ENCODE measurements at places on chromosomes 6 and 20.
A peak's percentile ranks its signal among the peaks of the same experiment; 100 is the strongest.

- DNase-seq = peak; percentile 52
Observed at GRCh38 chr6:27502508-27503435, 29.9 kb upstream of the ZNF184 start.

- no peak for DNase-seq
Observed at GRCh38 chr20:4065391-4065844, 50.1 kb upstream of the RNF24 start.

GRCh38 chr6:118895859-118896258 is 1.9 kb downstream of the ASF1A start:
- no peak for DNase-seq

- DNase-seq = no peak
Observed at GRCh38 chr20:51492167-51493092, 50.1 kb downstream of the NFATC2 start.

DNA sequence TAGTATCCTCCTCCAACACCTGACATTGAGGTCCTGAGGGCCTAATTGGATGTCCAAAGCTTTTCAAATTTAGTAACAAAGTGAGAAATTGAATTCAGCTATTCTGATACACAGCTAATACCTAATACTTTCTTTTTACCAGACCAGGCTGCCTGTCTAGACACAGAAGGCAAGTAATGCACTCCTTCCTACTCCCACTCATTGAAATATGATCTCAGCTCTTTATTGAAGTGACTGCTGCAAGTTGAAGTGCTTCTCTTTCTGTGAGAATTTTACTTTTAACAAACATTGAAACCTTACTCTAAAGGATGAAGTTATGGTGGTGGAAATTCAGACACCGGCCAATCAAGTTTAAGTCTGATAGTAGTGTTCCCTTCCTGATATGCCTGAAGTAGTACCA is 90.8 kb upstream of the OGFRL1 start:
- DNase-seq = no peak

- no peak for DNase-seq
Observed at GRCh38 chr6:90149280-90149679, 147.4 kb downstream of the BACH2 start.

GRCh38 chr6:156881687-156882629 is 104.8 kb downstream of the ARID1B start:
- no peak for DNase-seq

- no peak for DNase-seq
Observed at GRCh38 chr6:44661221-44662008, 273.9 kb downstream of the CDC5L start.

DNA sequence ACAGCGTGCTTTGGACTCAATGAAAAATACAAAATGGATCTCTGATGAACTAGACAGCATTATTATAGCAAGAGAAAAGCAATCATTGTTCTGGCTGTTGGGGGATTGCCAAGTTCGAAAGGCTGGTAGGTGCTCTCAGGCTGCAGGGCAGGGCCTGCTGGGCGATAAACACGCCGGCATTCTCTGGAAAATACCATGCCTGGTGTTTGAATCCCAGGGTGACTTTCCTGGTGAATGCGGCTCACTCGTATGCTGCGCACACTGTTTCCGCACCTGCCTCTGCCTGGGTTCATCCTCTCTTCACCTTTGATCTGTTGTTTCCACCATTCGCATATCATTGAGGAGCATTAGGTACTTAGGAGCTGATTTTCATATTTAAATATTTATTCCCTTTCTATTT is 37.4 kb downstream of the GCNT2 start:
- no peak for DNase-seq

DNA sequence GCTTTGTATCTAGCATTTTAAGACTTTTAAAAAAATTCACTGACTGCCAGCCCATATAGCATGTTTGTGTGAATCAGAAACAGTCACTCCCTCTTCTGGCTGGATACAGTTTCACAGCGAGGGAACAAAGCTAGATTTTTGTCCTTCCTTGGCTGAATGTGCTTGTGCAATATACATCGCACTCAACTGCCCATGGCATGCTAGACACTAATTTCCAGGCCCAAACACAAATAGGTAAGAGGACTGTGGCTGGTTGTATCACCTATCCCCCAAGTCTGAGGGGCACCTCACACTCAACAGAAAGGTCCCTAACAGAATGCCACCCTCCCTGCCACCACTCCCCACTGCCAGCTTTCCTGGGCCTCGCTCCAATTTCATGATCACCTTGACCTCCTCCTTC is 16.2 kb upstream of the BLCAP start:
- DNase-seq = no peak

DNA sequence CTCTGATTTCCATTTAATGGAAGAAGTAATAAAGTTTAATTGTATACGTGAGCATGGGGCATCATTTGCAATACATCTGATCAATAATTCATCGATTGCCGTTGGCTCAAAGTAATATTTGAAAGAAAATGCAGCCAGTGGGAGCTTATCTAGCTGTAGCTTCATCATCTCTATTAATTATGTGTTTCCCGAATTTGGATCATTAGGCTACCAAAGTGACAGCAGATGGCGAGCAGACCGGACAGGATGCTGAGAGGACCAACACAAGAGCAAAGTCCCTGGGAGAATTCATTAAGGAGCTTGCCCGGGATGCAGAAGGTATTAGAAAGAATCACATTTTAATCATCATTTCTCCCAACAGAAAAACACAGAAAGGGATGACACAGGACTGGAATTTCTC is 327.1 kb downstream of the ARHGAP18 start:
- no peak for DNase-seq

- DNase-seq = no peak
Observed at GRCh38 chr20:46512943-46513844, at the start of gene ZNF334. TSS of gene ZNF334 (minus strand) at chr20:46513559. CDS start at chr20:46512102, 1,457 bp downstream.

DNA sequence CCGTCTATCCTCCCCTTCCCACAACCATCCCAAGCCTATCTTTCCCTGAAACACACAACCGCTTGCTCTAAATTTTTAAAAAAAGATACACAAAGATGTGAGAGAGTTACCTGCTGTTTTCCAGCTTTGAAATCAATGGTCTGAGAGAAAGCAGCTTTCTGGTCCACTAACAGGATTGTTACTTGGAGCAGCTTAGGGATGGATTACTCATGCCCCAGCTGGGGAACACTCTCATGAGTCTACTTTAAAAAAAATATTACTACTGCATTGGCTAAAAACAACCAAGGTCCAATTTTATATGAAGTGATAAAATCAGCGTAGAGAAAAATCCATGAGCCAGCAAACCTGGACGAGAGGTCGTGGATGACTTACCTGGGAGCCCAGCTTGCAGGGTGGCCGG is 29.6 kb upstream of the FOXC1 start:
- no peak for DNase-seq

- peak; percentile 46 for DNase-seq
Observed at GRCh38 chr6:36986704-36987047, 680 bp upstream of the MTCH1 start.

GRCh38 chr20:13262671-13263360 is 41.7 kb downstream of the ISM1 start:
- DNase-seq = no peak

GRCh38 chr6:36029464-36029863 is 1.9 kb downstream of the MAPK14 start:
- DNase-seq = no peak

DNA sequence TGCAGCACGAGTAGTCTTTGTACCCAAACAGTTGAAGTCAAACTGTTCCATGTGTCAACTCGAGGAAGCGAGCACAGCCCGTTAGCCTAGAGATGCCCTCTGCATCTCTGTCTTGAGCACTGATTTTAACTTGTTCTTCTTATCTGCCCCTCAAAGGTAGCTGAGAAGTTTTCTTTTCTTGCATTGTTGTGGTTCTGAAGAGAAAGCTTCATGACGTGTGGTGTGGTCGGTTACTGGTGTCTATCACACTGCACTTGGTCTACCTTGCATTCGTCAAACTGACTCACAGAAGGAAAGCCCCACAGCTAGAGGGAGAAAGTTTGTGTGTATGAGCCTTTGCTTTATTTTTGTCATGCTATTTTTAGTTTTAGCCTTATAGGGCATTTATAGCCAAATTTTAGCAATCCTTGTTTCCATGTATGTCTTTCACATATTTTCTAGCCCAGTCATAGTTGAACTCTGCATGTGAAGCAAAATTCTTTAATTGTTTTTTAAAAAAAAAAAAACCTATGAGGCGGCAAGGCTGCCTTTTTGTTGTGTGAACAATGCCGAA is 115.1 kb downstream of the JAG1 start:
- no peak for DNase-seq

GRCh38 chr6:139020689-139021088 is 7.9 kb upstream of the ABRACL start:
- DNase-seq = no peak

- no peak for DNase-seq
Observed at GRCh38 chr6:24897186-24897585, 38.6 kb downstream of the RIPOR2 start.

GRCh38 chr6:11207199-11207968 is 25.1 kb downstream of the NEDD9 start:
- DNase-seq = no peak

DNA sequence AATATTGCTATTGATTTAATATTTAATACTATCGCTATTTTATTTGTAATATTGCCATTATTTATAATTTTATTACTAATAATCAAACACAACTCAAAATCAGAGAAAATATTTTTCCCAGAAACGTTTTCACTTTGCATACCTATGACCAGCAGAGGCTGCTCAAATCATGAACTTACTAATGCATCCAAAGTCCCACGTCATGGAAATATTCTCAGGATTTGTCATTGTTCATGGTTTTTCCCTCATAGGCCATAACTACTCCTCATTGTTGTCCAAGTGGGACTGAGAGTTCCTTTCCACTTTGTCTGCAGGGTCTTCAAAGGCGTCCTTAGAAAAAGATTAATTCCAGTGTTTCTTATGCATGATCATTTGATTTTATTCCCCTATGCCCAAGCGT is 344.8 kb downstream of the THBS2 start:
- no peak for DNase-seq

GRCh38 chr6:112618849-112619248 is 271.7 kb downstream of the RFPL4B start:
- no peak for DNase-seq

DNA sequence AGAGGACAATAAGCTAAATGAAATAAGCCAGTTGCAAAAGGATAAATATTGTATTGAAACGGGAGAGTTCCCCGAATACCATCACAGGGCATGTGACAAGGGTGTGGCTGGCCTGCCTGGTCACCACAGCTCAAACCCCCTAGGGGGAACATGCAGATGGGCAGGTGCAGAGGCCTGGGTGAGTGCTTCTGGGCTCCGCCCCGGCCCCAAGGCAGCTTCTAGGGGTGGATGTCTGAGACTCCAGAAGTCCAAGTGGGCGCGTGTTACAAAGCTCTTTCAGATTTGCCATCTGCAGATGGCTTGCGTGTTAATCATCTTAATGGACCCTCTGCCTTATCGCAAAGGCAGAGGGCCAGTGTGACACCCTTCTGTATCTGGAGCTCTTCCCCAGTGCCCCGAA is 559.2 kb upstream of the IMPG1 start:
- no peak for DNase-seq

- DNase-seq = no peak
Observed at GRCh38 chr6:107654764-107655163, 164.8 kb downstream of the SOBP start.

DNA sequence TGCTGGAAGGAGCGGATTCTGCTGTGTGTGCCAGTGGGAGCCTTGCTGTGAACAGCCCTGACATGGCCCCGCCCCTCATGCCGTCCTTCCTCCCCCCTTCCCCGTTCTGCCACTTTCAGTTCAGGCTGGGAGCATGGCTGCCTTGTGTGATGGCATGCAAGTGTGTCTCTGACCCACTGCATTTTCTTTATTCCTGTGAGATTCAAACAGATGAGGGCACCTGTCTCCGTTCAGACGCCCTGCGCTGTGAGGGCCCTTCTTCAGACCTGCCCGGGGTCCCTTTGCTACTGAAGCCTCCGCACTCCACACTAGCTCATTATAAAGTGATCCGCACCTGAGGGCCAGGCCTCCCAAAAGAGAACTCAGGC is 88.3 kb downstream of the TAF4 start:
- no peak for DNase-seq

GRCh38 chr6:5174244-5174643 is 86.5 kb downstream of the LYRM4 start:
- DNase-seq = peak; percentile 46

- DNase-seq = no peak
Observed at GRCh38 chr6:16292942-16293341, 54.6 kb downstream of the GMPR start.

DNA sequence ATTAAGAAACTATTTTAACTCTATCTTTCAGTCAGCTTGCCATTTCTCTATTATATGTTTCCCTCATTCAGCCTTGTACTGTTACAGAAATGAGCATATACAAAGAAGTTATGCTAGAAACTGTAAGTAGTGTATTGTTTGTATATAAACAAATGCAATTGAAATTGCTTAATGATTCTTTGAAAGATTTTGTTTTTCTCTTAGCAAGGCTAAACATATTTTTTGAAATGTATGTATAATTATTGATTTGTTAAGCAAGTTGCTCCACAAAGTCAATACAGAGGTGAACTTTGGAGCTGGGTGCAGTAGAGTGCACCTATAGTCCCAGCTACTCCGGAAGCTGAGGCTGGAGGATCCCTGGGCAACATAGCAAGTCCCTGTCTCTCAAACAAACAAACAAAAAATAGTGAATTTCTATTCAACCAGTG is 253.6 kb downstream of the RNGTT start:
- no peak for DNase-seq

DNA sequence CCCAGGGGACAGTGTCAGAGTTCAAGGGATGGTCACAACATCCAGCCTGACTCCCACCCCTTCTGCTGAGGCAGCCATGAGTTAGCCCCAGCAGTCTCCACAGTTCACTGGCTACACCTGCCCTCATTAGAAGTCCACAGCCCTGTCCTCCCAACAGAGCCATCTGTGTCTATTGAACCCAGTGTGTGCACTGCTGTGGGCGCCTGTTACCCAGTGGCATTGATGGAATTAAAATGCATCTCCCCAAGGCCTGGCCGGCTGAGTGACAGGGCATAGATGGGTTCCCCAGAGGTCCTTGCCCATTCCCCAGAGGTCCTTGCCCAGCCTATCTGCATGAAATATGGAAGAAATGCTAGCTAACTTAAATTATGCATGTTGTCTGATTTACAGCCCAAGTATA is 73.3 kb downstream of the PCSK2 start:
- DNase-seq = no peak

- no peak for DNase-seq
Observed at GRCh38 chr6:44309092-44309491, 4.1 kb downstream of the AARS2 start.

- DNase-seq = peak; percentile 77
Observed at GRCh38 chr20:50286609-50287008, 96.0 kb downstream of the CEBPB start.

GRCh38 chr6:71345476-71346333 is 57.1 kb downstream of the OGFRL1 start:
- DNase-seq = no peak

GRCh38 chr6:117685359-117685758 is 10.1 kb downstream of the NUS1 start:
- DNase-seq = no peak

GRCh38 chr6:43184268-43184985 is 2.4 kb downstream of the CUL9 start:
- no peak for DNase-seq
